ENCODE measurements at places on chromosomes 13 and 19.

GRCh38 chr13:47835470-47836228 lies 165.4 kb downstream of the SUCLA2 start:
- no peaks in the 10 kb centered on the region for H3K36me3 ChIP-seq
- no peak overlapping the region for H3K4me3 ChIP-seq
- no peaks in the 10 kb centered on the region for H3K4me1 ChIP-seq
- DNase-seq: no peak

DNA sequence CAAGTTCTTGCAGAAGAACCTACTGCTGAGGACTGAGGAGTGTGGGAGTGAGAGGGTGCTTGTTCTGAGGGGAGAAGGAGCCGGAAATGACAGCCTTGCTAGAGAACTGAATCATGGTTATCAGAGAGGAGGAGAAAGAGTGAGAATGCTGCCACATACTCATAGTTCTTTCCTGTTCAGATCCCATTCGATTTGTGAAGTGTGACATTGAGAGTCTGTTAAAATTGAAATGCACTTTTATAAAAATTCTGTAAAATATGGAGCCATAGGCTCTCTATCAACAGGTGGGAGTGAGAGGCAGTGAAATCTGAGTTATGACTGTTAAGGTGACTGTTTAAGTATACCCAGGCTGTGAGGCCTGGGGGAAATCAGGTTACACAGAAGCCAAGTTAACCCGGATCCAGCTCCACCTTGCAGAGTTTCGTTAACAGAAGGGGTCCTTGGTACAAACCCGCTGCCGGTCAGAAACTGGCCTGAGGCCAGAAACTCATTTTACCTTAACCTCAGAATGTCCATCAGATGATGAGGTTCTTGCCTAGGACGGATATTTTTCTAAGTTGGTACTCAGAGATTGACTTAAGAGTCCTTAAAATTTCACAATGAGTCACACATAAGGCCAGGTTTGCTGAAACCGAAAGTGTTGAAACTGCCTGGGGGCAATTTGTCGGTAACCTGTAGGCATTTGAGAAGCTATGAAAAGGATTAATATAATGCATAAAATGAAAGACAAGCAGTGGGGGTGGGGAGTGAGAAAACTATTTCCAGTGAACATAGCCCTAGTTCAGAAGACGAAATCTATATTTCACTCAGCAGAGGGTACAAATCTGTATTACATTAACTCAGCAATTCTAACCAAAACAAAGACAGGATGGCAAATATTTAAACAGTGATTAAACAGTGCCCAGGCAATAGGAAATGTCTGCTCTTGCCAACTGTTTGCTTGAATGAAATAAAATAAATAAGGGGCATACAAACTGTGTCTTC lies 350.5 kb downstream of the KCNRG start:
- no peak overlapping the region for H3K27ac ChIP-seq
- no peaks in the 10 kb centered on the region for H3K27me3 ChIP-seq
- DNase-seq: no peak
- no peak overlapping the region for H3K4me3 ChIP-seq
- H3K36me3 ChIP-seq: no peaks in the 10 kb centered on the region

- H3K4me1 ChIP-seq: peaks cover 7% of the 10 kb centered on the region
- DNase-seq: no peak
- H3K36me3 ChIP-seq: peaks cover 5% of the 10 kb centered on the region
- H3K4me3 ChIP-seq: no peak overlapping the region
- H3K27ac ChIP-seq: no peak overlapping the region
Observed at GRCh38 chr13:19961924-19962323, 3.4 kb downstream of the ZMYM2 start.

GRCh38 chr13:33366469-33367062 lies 81.0 kb upstream of the STARD13 start:
- H3K36me3 ChIP-seq: no peaks in the 10 kb centered on the region
- H3K4me1 ChIP-seq: no peaks in the 10 kb centered on the region
- no peak overlapping the region for H3K27ac ChIP-seq
- H3K27me3 ChIP-seq: no peaks in the 10 kb centered on the region

- no peak overlapping the region for H3K4me3 ChIP-seq
- no peaks in the 10 kb centered on the region for H3K4me1 ChIP-seq
- H3K27me3 ChIP-seq: no peaks in the 10 kb centered on the region
- H3K27ac ChIP-seq: no peak overlapping the region
- no peaks in the 10 kb centered on the region for H3K36me3 ChIP-seq
Observed at GRCh38 chr13:88544836-88545235, 873.7 kb downstream of the SLITRK5 start.

GRCh38 chr19:40688309-40688708 lies 2.1 kb downstream of the NUMBL start:
- DNase-seq: no peak
- no peak overlapping the region for H3K27ac ChIP-seq
- H3K27me3 ChIP-seq: no peaks in the 10 kb centered on the region
- no peak overlapping the region for H3K4me3 ChIP-seq

DNA sequence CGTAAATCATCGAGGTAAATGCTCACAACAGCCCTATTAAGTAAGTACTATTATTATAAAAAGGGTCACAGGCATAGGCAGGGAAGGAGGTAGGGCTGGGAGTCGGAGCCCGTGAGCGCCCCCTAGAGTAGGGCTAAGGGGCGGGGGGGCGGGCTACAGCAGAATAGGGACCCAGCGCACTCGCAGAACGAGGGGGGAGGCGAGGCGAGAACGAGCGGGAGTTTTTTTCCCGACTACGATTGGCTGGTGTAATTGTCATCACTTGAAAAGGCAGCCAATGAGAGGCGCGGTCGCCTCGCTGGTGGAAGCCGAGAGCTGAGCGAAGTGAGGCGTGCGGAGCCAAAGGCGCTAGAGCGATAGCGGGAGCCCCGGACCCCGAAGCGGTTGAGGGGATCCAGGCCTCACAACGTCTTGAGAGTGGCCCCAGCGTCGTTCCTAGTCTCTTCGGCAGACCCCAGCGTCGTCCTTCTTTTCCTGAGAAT lies 24.2 kb downstream of the KEAP1 start:
- H3K27ac ChIP-seq: no peak overlapping the region
- peaks cover 3% of the 10 kb centered on the region for H3K4me1 ChIP-seq
- peak overlapping the region; percentile 42 for H3K4me3 ChIP-seq
- H3K27me3 ChIP-seq: no peaks in the 10 kb centered on the region
- H3K36me3 ChIP-seq: no peaks in the 10 kb centered on the region

DNA sequence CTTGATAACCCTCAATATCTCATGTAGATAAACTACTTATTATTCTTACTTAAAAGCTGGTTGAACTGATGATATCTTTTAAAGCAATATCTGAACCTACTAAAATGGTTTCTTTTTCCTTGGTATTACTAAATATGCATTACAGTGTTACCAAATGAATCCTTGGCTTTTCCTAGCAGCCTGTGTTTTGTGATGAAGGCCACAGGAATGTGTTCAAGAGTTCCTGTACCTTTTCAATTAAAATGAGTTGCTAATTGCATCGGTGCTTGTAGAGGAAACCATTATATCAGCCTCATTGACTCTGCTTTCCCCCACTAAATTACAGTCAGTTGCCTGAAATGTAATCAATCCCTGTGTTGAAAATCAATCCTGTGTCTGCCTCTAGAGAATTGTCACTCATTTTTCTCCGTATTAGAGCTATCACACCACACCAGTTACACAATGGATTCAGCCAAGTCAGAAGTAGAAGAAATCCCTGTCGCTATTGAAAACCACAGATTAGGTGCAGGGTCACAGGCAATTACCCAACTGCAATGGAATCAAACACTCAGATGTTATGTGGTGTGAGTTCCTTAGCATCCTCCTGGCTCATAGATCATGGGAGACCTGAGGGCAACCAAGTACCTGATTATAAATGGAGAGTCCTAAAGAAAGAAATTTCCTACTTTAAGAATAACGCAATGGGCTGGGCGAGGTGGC lies 13.3 kb downstream of the FAM216B start:
- no peak overlapping the region for H3K4me3 ChIP-seq
- no peaks in the 10 kb centered on the region for H3K4me1 ChIP-seq
- no peak overlapping the region for H3K27ac ChIP-seq
- no peak for DNase-seq

DNA sequence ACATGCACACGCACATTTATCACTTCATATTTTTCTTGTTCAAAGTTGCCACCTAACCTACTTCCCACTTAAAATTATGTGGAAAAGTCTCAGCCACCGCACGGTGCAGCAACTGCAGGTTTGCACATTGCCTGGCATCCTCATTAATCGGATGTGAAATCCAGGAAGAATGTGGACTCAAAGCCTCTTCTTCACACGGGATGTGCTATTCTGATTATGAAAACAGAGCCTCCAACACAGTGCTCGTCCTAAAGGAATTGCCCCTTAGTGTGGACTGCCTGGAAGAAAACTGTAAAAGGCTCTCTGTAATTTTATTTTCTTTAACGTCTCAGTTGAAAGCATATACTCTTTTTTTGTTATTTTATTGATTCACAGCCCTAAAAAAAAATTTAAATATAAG lies 1303.5 kb downstream of the EFNB2 start:
- no peaks in the 10 kb centered on the region for H3K36me3 ChIP-seq
- H3K4me3 ChIP-seq: no peak overlapping the region
- H3K4me1 ChIP-seq: no peaks in the 10 kb centered on the region
- no peak for DNase-seq
- H3K27ac ChIP-seq: no peak overlapping the region
- H3K27me3 ChIP-seq: no peaks in the 10 kb centered on the region

DNA sequence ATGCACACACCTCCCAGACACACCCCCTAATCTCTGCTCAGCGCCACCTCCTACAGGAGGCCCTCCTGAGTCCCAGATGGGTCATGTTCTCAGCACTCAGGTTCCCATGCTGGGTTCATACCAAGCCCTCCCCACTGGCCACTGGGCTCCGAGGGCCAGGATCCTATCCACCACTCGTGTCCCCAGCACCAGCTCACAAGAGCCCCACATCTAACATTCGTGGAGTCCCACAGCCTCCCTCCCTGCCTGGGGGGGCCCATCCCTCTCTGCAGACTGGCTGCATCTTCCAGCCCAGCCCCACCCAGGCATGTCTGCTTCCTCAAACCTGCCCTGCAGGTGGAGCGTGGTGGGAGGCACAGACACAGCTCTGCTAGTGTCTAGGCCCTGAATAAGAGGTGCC lies 227.4 kb downstream of the TUBA3C start:
- no peaks in the 10 kb centered on the region for H3K27me3 ChIP-seq
- no peak overlapping the region for H3K4me3 ChIP-seq
- no peaks in the 10 kb centered on the region for H3K36me3 ChIP-seq
- no peaks in the 10 kb centered on the region for H3K4me1 ChIP-seq
- H3K27ac ChIP-seq: no peak overlapping the region

DNA sequence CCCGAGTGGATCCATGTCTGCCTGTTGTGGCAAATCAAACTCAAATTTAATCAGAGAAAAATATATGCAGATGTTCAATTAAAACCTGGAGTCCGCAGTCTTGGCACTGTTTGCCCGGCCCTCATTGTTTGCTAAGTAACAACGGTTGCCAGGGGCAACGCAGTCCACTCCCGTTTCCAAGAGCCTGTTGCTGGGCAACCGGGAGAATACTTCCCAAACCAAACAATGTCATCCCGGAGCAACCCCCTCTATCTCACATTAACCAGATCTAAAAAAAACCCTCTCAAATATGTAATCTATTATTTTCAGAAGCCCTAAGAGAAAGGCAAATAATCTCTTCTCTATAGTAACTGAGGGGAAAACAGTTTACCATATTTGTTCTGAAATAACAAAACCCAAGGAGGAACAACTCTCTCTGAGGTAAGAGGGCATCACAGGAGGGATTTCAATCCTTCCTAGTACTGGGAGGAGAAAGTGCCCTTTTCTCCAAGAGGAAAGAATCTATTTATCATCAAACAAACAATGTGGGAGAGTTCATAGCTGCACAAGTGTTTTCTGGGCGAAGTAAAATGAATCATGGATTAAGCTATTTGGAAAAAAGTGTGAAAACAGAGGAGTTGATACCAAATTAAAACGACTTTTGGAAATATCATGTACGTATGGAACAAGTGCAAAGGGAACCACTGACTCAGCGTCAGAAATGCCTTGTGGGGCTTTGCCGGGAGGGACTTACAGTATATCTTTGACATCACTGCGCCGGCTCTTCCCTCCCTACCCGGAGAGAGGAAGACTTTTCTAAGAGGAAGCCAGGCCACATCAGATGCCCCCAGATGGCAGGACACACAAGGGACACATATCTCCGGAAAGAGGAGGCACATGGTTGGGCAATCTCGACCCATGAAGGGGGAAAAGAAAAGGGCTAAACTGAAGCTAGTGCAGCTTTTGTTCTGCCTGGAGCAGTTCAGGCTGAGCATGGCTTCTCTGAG lies 43.3 kb downstream of the RFX2 start:
- no peaks in the 10 kb centered on the region for H3K36me3 ChIP-seq
- no peak for DNase-seq
- peak overlapping the region; percentile 87 for H3K27ac ChIP-seq
- H3K4me3 ChIP-seq: no peak overlapping the region
- H3K27me3 ChIP-seq: no peaks in the 10 kb centered on the region

DNA sequence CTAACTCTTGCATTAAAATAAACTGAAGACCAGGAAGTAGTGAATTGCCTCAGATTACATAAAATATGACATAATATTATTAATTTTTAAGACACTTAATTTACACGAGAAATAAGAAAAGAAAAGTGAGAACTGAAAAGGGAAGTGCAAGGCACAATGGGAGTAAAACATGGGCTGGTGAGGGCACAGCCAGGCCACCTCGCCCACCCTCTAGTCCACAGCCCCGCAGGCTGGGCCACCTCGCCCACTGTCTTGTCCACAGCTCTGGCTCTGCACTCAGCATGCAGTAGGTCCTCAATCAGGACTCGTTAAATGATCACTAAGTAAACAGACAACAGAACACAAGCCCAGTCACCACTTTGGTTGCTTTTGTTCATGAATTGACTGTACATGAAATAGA lies 67.8 kb upstream of the ARHGEF7 start:
- no peaks in the 10 kb centered on the region for H3K27me3 ChIP-seq
- H3K36me3 ChIP-seq: no peaks in the 10 kb centered on the region
- no peak overlapping the region for H3K27ac ChIP-seq
- no peak overlapping the region for H3K4me3 ChIP-seq
- H3K4me1 ChIP-seq: no peaks in the 10 kb centered on the region

- H3K27me3 ChIP-seq: no peaks in the 10 kb centered on the region
- peaks cover 11% of the 10 kb centered on the region for H3K4me1 ChIP-seq
- H3K36me3 ChIP-seq: no peaks in the 10 kb centered on the region
- H3K27ac ChIP-seq: no peak overlapping the region
Observed at GRCh38 chr19:28466107-28467045, 746.6 kb downstream of the UQCRFS1 start.

GRCh38 chr19:42191855-42192254 lies 25.6 kb downstream of the DEDD2 start:
- peak overlapping the region; percentile 57 for H3K27ac ChIP-seq
- peaks cover 17% of the 10 kb centered on the region for H3K4me1 ChIP-seq
- H3K36me3 ChIP-seq: peaks cover 3% of the 10 kb centered on the region
- H3K27me3 ChIP-seq: no peaks in the 10 kb centered on the region
- no peak overlapping the region for H3K4me3 ChIP-seq

Measured in keratinocyte (primary cell).